Dorsolateral prefrontal cortex (tissue), 122 donors: ENCODE measurements at places on chromosomes 2 and 18. TPM values are rescaled to one million over a fixed set of nuclear protein-coding genes. Genes with fewer than 3 reads are reported as not detected.

GRCh38 chr2:233837694-233838229 lies 16.6 kb downstream of the HJURP start:
- no peak for DNase-seq

GRCh38 chr18:61771861-61772260 lies 120.9 kb downstream of the RNF152 start:
- DNase-seq = no peak

DNA sequence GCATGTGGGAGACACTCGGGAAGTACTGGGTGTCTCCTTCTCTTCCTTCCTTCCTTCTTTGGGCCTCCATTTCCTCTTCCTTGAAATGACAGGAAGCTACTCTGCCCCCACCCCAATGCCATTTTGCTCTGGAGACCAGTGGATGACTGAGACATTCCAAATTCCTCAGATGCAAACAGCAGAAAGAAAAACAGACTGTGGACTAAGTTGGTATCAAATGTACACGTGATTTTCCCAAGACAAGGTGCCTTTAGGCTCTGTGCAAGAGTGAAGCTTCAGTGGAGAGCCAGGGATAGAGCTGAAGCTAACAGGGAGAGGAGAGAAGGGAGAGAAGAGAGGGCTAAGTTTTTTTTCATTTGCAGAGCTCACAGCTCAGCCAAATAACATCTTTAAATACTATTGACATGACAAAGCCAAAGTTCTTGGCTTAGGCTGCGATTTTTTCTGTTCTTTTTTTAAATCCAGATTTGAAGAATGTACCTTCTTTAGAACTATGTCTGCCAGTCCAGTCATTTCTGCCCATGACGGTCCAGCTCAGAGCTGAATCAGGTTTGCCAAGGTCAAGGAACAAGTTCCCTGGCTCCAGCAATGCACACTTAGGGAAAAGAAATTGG lies 84.5 kb upstream of the LCLAT1 start:
- DNase-seq = no peak

DNA sequence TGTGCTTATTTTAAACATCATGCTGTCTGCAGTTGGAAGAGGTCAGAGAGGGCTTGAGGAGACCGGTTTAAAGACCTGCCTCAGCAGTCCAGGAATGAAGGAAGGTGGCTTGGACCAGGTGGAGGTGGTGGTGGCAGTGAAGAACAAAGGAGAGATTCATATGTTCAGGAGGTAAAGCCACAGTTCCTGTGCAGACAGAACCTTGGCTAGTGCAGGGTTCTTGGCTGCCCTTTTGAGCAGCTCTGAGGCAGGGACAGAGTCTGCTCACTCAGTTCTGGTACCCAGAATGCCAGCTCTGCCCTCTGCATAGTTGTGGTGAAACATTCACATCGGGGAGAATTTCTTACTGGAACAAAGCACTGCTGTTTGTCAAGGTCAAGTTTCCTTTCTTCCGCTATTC lies 669.7 kb upstream of the HS6ST1 start:
- no peak for DNase-seq

DNA sequence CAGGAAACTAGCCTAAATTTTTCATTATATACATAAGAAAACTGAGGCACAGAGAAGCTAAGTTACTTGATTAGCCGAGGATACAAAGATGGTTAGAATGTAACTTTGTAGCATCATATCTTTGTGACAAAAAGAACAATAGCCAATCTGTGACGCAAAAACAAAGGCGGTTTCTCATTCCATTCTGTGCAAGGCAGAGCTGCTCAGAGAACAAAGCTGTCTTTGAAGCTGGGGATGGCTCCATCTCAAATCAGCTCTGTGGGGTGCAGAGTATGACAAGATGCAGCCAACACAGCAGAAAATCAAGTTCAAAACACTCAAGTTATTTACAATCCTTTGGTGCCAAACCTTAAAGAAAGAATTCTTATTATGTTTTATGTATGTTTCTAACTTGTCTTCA lies 81.9 kb upstream of the VWC2L start:
- peak; percentile 75 for DNase-seq

DNA sequence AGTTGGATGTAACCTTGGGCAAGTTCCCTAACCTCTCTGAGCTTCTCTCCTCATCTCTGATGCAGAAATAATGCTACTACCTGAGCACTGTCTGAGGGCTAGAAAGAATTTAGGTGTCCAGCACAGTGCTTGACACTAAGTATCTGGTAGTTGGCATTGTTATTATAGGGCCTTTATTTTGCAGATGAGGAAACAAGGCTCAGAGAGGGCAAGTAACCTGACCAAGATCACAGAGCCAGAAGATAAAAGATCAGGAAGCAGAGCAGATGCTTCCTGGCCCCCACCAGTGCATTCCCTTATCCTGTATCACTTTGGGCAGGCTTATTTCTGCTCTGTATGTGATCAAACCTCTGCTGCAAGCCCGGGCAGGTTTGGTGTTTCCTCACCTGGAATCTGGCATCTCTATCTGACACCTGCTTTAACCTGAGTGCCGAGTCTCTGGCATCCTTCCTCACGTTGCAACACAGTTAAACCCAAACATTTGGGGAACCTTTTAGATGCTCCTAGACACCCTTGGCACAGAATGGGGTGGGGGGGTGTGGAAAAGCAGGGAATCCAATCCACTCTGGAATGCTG lies 69.9 kb downstream of the PLB1 start:
- no peak for DNase-seq

GRCh38 chr18:52936931-52937330 lies 596.9 kb downstream of the DCC start:
- DNase-seq = no peak

SPATA3 gene
- total RNA-seq = not detected

CYTIP gene
- total RNA-seq = 8.5 TPM

AMMECR1L gene
- total RNA-seq = 11.5 TPM

SCYGR4 gene
- not detected for total RNA-seq
